ENCODE measurements at places on chromosomes 11 and 22. TPM values are rescaled to one million over a fixed set of nuclear protein-coding genes. Genes with fewer than 3 reads are reported as not detected.

- no peak for DNase-seq
- H3K27ac ChIP-seq, result no peak overlapping the region
- no peaks in the 10 kb centered on the region for H3K36me3 ChIP-seq
- no peaks in the 10 kb centered on the region for H3K27me3 ChIP-seq
- no peak overlapping the region for H3K4me3 ChIP-seq
Measured at GRCh38 chr11:39732001-39732400, 1727.5 kb downstream of the LRRC4C start.

- H3K4me3 ChIP-seq, result no peak overlapping the region
- H3K27me3 ChIP-seq, result no peaks in the 10 kb centered on the region
- no peaks in the 10 kb centered on the region for H3K36me3 ChIP-seq
- no peak for DNase-seq
Measured at GRCh38 chr11:33452836-33453624, 195.8 kb downstream of the HIPK3 start.

DNA sequence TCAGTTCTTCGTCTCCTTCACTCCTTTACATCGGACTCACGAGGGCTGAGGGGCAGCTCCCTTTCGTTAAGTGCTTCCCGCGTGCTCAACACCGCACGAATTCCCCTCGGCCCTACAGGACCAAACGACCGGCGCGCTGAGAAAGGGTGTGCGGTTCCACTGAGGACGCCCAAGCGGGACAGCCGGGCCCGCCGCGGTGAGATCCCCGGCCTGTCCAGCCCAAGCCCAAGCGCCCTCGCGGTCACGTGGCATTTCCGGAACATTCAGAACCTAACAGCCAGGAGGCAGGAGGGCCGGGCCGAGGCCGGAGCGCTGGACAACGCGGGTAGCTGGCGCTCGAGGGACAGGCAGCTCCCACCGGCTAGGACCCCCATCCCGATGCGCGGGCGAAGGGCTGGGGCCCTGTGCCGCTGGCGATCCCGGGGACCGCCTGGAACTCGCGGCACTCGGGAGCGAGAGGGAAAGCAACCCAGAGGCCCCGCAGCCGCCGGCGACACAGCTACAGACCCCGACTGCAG, 737 bp upstream of the STIP1 start:
- H3K27ac ChIP-seq, result peak overlapping the region; percentile 80
- no peaks in the 10 kb centered on the region for H3K36me3 ChIP-seq
- H3K27me3 ChIP-seq, result no peaks in the 10 kb centered on the region
- peak overlapping the region; percentile 52 for H3K4me3 ChIP-seq
- no peaks in the 10 kb centered on the region for H3K4me1 ChIP-seq

- no peak overlapping the region for H3K27ac ChIP-seq
- H3K4me3 ChIP-seq, result no peak overlapping the region
- DNase-seq, result no peak
Measured at GRCh38 chr11:102771351-102771750, 9.1 kb downstream of the MMP10 start.

DNA sequence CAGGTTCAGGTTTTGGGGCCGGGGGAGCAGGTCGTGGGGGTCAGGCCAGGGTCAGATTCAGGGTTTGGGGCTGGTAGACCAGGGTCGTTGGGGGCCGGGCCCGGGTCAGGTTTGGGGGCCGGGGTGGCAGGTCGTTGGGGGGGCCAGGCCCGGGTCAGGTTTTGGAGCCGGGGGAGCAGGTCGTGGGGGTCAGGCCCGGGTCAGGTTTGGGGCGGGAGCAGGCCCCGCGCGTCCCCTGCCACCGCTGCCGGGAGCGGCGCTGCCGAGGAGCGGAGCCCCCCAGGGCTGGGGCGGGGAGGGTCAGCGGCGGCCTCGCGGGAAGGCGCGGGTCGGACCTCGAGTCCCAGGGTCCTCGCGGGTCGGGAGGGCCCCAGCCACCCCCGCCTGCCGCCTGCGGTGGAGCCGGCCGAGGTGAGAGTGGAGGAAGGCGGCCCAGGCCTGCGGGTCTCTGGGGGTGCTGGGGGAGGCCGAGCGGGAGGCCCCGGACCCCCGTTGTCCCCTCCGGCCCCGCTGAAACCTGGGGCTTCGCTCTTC, 535 bp downstream of the TRABD start:
- no peaks in the 10 kb centered on the region for H3K27me3 ChIP-seq
- H3K36me3 ChIP-seq, result no peaks in the 10 kb centered on the region
- peak overlapping the region; percentile 58 for H3K4me3 ChIP-seq
- H3K4me1 ChIP-seq, result no peaks in the 10 kb centered on the region
- no peak overlapping the region for H3K27ac ChIP-seq
- no peak for DNase-seq

- H3K27me3 ChIP-seq, result no peaks in the 10 kb centered on the region
- H3K27ac ChIP-seq, result no peak overlapping the region
- peak; percentile 83 for DNase-seq
- H3K36me3 ChIP-seq, result no peaks in the 10 kb centered on the region
- no peak overlapping the region for H3K4me3 ChIP-seq
- no peaks in the 10 kb centered on the region for H3K4me1 ChIP-seq
Measured at GRCh38 chr11:721741-722345, 15.8 kb downstream of the EPS8L2 start.

GRCh38 chr22:45867118-45867905, 109.7 kb downstream of the WNT7B start:
- DNase-seq, result peak; percentile 77
- H3K4me3 ChIP-seq, result no peak overlapping the region

- peak; percentile 28 for DNase-seq
- H3K27ac ChIP-seq, result no peak overlapping the region
- H3K27me3 ChIP-seq, result no peaks in the 10 kb centered on the region
- no peaks in the 10 kb centered on the region for H3K36me3 ChIP-seq
Measured at GRCh38 chr11:117473481-117474091, 145.9 kb downstream of the CEP164 start.

DNA sequence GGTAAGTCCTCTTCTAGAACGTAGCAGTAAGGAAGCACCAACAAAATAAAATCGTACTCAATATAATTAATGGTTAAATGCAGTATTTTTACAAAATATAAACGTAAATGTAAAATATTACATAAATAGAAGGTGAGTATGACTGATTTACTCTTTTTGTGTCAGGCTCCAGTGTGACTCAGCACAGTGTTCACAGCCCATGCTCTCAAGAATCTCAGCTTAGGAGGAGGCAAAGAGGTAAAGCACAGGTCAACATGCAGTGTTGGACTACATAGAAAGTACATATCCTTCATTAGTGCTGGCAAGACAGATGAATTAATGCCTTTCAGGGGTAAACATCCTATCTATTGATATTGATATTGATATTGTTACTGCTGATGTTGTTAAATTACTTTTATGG, 2050.6 kb upstream of the RAG2 start:
- no peak for DNase-seq
- H3K27me3 ChIP-seq, result no peaks in the 10 kb centered on the region
- no peak overlapping the region for H3K4me3 ChIP-seq
- H3K4me1 ChIP-seq, result no peaks in the 10 kb centered on the region
- H3K36me3 ChIP-seq, result no peaks in the 10 kb centered on the region

- H3K4me3 ChIP-seq, result no peak overlapping the region
- no peaks in the 10 kb centered on the region for H3K4me1 ChIP-seq
Measured at GRCh38 chr11:101907815-101908214, 7.0 kb upstream of the CEP126 start.

DNA sequence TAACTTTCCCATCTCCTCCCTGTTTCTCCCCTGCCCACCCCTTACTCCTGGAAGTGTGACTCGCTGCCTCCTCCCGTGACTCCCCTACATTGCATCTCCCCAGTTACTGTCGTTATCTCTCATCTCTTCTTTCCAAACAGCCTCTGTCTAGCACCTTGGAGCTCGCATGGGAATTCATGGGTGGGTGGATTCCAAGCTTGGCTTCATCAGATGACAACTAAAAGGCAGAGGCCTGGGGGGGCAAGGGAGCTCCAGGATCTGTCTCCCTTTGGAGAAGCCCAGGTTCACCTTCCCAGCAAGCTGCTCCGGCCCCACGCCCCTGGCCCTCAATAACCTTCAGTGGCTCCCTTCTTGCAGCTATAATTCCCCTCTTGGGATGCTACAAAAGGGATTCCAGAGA, 6.9 kb upstream of the CCND1 start:
- no peaks in the 10 kb centered on the region for H3K36me3 ChIP-seq
- H3K27me3 ChIP-seq, result no peaks in the 10 kb centered on the region
- H3K27ac ChIP-seq, result no peak overlapping the region
- H3K4me3 ChIP-seq, result no peak overlapping the region
- peak; percentile 41 for DNase-seq

DNA sequence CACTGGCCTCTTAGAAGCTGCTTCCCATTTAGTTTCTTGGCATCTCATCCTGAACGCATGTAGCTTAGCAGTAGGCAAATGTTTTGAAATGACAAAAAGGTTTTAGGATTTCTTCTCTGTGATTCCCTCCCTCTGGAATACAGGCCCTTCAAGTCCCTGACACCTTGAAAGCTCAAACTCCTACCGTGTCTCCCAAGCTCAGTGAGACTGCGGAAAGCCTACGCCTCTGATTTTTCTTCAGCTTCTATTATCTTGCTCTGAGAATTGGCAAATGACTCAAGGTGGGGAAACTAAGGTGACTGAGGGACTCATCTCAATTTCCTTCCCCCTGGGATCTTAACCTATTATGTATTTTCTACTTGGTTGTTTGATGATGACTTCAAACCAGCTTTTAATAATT, 130.3 kb downstream of the ENTHD1 start:
- no peaks in the 10 kb centered on the region for H3K36me3 ChIP-seq
- H3K4me1 ChIP-seq, result no peaks in the 10 kb centered on the region
- H3K27me3 ChIP-seq, result peaks cover 2% of the 10 kb centered on the region
- H3K27ac ChIP-seq, result no peak overlapping the region
- DNase-seq, result no peak
- H3K4me3 ChIP-seq, result no peak overlapping the region

DNA sequence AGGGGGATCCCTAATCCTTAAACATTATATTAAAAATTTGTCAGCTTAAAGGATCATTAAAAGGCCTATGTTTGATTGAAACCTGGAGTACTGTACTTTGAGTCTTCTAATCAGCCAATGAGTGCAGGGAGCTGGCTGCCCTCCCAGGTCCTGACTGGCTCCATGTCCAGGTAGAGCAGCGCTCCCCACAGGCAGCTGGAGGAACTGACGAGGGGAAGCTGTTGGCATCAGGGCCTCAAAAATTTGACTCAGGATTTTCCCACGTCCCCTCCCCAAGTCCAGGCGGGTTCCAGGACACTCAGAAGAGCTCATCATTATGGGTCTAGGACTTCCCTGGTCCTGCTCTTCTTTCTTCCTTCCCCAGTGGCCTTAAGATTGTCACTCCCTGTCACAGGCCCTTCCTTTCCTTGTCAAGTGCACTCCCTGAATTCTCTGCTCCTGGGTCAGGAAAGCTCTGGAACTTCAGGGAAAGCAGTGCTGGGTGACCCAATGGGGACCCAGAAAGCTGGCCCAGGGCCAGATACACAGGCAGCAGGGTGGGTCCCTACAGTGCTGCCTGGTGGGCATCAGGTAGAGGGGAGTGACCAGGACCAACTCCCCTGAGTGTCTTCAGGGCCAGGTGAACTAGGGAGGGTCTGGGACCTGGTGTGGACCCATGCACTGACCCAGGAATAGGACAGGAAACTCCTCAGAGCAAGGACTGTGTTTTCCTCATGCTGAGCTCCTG, 65.5 kb downstream of the GGTLC2 start:
- H3K27ac ChIP-seq, result no peak overlapping the region
- no peaks in the 10 kb centered on the region for H3K27me3 ChIP-seq
- H3K4me3 ChIP-seq, result no peak overlapping the region
- no peaks in the 10 kb centered on the region for H3K4me1 ChIP-seq
- no peaks in the 10 kb centered on the region for H3K36me3 ChIP-seq
- no peak for DNase-seq

The PANX2 gene
- 0.97 TPM for polyA plus RNA-seq

The TUB gene
- 4.0 TPM for polyA plus RNA-seq

The FZD4 gene
- 41.9 TPM for polyA plus RNA-seq

The GPR83 gene
- not detected for polyA plus RNA-seq

The KBTBD3 gene
- 16.2 TPM for polyA plus RNA-seq

The APOBEC3C gene
- polyA plus RNA-seq, result 17.8 TPM

The ABCC8 gene
- polyA plus RNA-seq, result not detected

The PRRG4 gene
- polyA plus RNA-seq, result 0.26 TPM

The ARL14EP gene
- polyA plus RNA-seq, result 19.0 TPM

The B3GAT3 gene
- 12.6 TPM for polyA plus RNA-seq

The PLAAT2 gene
- polyA plus RNA-seq, result 0.82 TPM

The ARHGEF12 gene
- polyA plus RNA-seq, result 21.7 TPM

The TIGD3 gene
- not detected for polyA plus RNA-seq
